CD4-positive, alpha-beta memory T cell (primary cell): ENCODE measurements at places on chromosomes 1 and 21. TPM values are rescaled to one million over a fixed set of nuclear protein-coding genes. Genes with fewer than 3 reads are reported as not detected.

Gene HSPB7
- total RNA-seq, result not detected

Gene HCRTR1
- total RNA-seq, result not detected

Gene CYP2J2
- 0.28 TPM for total RNA-seq

Gene CNTN2
- not detected for total RNA-seq

Gene MIXL1
- total RNA-seq, result not detected

Gene ISG15
- 33.2 TPM for total RNA-seq

Gene IL24
- total RNA-seq, result not detected

Gene OR6K3
- total RNA-seq, result not detected

Gene SGIP1
- total RNA-seq, result not detected

Gene ROR1
- not detected for total RNA-seq

Gene SPRR2F
- total RNA-seq, result not detected

Gene IL22RA1
- not detected for total RNA-seq

Gene ACTA1
- total RNA-seq, result not detected

GRCh38 chr1:110065841-110066240 lies 4.6 kb downstream of the ALX3 start:
- H3K4me3 ChIP-seq, result no peak overlapping the region
- no peak for DNase-seq
- H3K27ac ChIP-seq, result no peak overlapping the region
- H3K27me3 ChIP-seq, result peaks cover 17% of the 10 kb centered on the region
- H3K36me3 ChIP-seq, result no peaks in the 10 kb centered on the region
- H3K4me1 ChIP-seq, result peaks cover 28% of the 10 kb centered on the region

DNA sequence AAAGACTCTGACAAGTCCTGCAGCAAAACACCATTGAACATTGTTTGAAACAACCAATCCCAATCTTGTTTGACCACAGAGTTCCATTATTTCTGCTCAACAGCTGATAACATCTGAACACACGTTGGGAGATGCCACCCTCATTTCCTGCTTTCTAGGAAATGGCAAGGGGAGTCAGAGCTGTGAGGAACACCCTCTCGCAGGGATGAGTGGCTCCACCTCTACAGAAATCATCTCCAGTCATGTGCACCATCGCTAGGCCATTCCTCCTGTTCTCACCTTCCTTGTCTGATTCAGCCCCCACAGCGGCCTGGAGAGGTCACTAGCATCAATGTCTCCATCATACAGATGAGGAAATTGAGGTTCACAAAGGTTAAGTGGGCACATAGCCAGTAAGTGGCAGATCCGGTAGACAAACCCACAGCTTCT lies 22.4 kb upstream of the RUNX3 start:
- DNase-seq, result peak; percentile 42
- peaks cover 50% of the 10 kb centered on the region for H3K4me1 ChIP-seq
- H3K4me3 ChIP-seq, result no peak overlapping the region
- no peak overlapping the region for H3K27ac ChIP-seq
- H3K36me3 ChIP-seq, result no peaks in the 10 kb centered on the region
- H3K27me3 ChIP-seq, result no peaks in the 10 kb centered on the region

DNA sequence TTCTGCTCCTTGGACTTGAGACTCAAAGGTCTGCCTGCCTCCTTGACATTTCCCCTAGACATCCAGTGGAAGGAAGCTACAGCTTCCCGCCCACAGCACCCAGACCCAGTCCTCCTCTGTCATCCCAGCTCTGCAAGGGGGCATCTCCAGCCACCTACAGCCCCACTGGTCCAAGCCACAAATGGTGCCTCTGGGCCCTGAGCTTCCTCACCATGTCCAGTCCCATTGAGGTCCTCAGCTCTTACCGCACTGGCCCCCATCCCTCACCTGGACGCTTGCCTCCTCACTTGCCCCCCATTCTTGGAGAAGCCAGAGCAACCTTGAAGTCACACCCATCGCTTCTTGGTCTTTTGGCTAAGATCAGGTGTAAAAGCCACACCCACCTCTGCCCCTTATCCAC lies 13.2 kb downstream of the PODN start:
- H3K27me3 ChIP-seq, result no peaks in the 10 kb centered on the region
- no peak overlapping the region for H3K4me3 ChIP-seq
- H3K4me1 ChIP-seq, result no peaks in the 10 kb centered on the region
- H3K27ac ChIP-seq, result no peak overlapping the region
- no peaks in the 10 kb centered on the region for H3K36me3 ChIP-seq
- DNase-seq, result no peak

DNA sequence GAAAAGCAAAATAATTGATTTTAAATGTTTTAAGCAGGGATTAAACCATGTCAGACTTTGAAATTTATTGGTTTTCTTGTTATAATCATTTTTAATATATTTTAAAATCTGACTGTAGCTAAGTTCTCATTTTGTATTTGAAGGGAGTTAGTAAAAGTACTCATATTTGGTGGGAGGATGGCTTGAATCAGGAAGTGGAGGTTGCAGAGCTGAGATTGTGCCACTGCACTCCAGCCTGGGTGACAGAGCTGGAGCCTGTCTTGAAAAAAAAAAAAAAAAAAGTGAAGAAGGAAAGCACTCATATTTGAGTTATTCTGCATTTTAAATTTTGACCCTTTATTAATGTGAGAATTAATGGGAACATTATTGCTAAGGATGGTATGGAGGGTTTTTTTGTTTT lies 106.0 kb downstream of the RABGAP1L start:
- H3K36me3 ChIP-seq, result no peaks in the 10 kb centered on the region
- H3K4me1 ChIP-seq, result no peaks in the 10 kb centered on the region
- no peaks in the 10 kb centered on the region for H3K27me3 ChIP-seq
- no peak for DNase-seq
- no peak overlapping the region for H3K4me3 ChIP-seq

DNA sequence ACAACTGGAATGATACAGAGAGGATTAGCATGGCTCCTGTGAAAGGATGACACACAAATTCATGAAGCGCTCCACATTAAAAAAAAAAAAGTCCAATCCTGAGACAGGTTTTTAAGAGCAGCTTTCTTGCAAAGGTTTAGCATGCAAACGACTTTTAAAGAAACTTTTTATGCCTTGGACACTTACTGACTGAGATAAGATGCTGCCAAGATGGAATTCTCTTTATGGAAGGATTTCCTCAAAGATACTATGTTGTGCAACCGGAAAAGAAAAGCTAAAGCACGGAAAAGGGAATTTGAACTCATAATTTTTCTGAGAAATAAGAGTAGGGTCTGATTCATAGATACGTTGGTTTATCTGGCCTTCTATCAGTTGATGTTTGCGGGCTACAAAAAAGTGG lies 27.3 kb downstream of the PIGP start:
- no peaks in the 10 kb centered on the region for H3K27me3 ChIP-seq
- H3K27ac ChIP-seq, result no peak overlapping the region
- H3K4me3 ChIP-seq, result no peak overlapping the region
- DNase-seq, result no peak
- peaks cover 6% of the 10 kb centered on the region for H3K4me1 ChIP-seq

- H3K27ac ChIP-seq, result no peak overlapping the region
- no peaks in the 10 kb centered on the region for H3K4me1 ChIP-seq
- no peaks in the 10 kb centered on the region for H3K36me3 ChIP-seq
- no peak overlapping the region for H3K4me3 ChIP-seq
- no peak for DNase-seq
These were observed 65.5 kb downstream of the PRDM16 start for GRCh38 chr1:3134381-3135072.

GRCh38 chr1:58038574-58038973 lies 508.0 kb downstream of the OMA1 start:
- H3K4me1 ChIP-seq, result no peaks in the 10 kb centered on the region
- no peaks in the 10 kb centered on the region for H3K36me3 ChIP-seq
- no peaks in the 10 kb centered on the region for H3K27me3 ChIP-seq
- H3K4me3 ChIP-seq, result no peak overlapping the region
- no peak overlapping the region for H3K27ac ChIP-seq

GRCh38 chr1:226665505-226666163 lies 73.4 kb downstream of the ITPKB start:
- peaks cover 11% of the 10 kb centered on the region for H3K36me3 ChIP-seq
- no peak for DNase-seq
- peak overlapping the region; percentile 7 for H3K27ac ChIP-seq

DNA sequence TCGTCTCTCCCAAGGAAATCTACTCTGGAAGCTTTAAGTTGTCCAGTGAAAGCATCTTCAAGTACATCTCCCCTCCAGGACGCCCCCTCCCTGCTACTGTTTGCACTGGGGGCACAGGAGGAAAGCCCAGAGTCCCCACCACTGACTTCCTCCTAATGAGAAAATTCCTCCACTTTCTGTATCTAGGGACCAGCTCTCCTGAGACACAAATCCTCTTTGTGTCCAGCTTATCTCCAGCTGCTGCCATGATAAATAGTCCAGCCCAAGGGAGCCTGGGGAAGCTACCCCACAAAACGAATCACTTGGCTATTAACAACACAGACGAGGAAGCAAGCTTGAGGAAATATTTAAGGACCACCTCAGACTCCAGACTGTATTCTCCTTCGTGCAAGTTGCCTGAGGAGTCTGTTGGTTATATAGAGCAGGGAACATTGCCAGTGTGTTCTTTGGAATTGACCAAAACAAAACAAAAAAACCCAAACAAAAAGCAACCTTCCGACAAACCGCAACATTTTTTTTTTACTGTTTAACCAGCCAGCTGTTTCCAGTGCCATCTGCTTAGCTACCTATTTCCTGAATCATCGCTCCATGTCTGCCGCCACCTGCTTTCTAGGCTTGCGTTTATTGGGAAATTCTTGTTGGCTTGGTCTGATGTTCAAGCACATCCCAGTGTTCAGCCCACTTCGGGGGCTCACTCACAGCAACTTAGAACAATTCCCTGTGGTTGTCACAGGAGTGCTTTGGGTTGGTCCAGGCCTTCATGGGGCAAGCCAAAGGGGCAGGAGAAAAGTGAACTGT lies 7.7 kb downstream of the C1orf226 start:
- H3K4me1 ChIP-seq, result no peaks in the 10 kb centered on the region
- no peak overlapping the region for H3K27ac ChIP-seq
- H3K27me3 ChIP-seq, result no peaks in the 10 kb centered on the region
- H3K4me3 ChIP-seq, result no peak overlapping the region
- DNase-seq, result no peak

- H3K4me1 ChIP-seq, result no peaks in the 10 kb centered on the region
- H3K27ac ChIP-seq, result no peak overlapping the region
- H3K36me3 ChIP-seq, result no peaks in the 10 kb centered on the region
- no peak overlapping the region for H3K4me3 ChIP-seq
These were observed 48.5 kb downstream of the NR5A2 start for GRCh38 chr1:200075938-200076546.

GRCh38 chr21:25350056-25350455 lies 257.2 kb downstream of the MRPL39 start:
- H3K27ac ChIP-seq, result no peak overlapping the region
- H3K27me3 ChIP-seq, result no peaks in the 10 kb centered on the region
- no peaks in the 10 kb centered on the region for H3K4me1 ChIP-seq

GRCh38 chr21:17343055-17343454 lies 169.8 kb upstream of the CXADR start:
- H3K27ac ChIP-seq, result no peak overlapping the region
- H3K4me1 ChIP-seq, result no peaks in the 10 kb centered on the region
- DNase-seq, result no peak
- H3K27me3 ChIP-seq, result no peaks in the 10 kb centered on the region
- H3K36me3 ChIP-seq, result no peaks in the 10 kb centered on the region

GRCh38 chr21:26715878-26716506 lies 129.2 kb downstream of the ADAMTS1 start:
- no peaks in the 10 kb centered on the region for H3K36me3 ChIP-seq
- no peaks in the 10 kb centered on the region for H3K4me1 ChIP-seq
- no peaks in the 10 kb centered on the region for H3K27me3 ChIP-seq
- DNase-seq, result no peak

DNA sequence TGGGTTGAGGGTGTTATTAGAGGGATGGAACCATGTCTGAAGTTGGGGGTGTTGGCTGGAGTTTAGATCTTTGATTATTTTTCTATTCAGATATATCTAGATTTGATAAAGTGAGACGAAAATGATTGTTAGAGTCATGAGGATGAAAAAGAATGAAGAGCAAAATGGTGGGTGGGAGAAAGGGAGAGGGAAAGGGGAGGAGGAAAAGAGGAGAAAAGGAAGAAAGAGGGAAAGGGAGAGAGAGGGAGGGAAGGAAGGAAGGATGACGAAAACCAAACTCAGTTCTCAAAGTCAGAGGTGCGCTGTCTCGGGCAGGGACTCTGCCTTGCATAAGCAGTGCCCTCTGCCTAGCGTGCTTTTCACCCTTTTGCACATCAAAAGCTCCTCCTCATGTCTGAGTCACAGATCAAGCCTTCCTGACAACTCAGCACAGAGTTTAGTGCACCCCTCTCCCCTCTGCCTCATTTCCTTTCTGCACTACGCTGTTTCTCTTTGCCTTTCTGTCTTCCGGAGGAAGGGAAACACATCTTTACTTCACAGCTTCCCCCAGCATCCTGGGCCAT lies 225.8 kb upstream of the PROX1 start:
- no peaks in the 10 kb centered on the region for H3K27me3 ChIP-seq
- H3K4me1 ChIP-seq, result peaks cover 11% of the 10 kb centered on the region
- peak; percentile 45 for DNase-seq
- H3K36me3 ChIP-seq, result no peaks in the 10 kb centered on the region

DNA sequence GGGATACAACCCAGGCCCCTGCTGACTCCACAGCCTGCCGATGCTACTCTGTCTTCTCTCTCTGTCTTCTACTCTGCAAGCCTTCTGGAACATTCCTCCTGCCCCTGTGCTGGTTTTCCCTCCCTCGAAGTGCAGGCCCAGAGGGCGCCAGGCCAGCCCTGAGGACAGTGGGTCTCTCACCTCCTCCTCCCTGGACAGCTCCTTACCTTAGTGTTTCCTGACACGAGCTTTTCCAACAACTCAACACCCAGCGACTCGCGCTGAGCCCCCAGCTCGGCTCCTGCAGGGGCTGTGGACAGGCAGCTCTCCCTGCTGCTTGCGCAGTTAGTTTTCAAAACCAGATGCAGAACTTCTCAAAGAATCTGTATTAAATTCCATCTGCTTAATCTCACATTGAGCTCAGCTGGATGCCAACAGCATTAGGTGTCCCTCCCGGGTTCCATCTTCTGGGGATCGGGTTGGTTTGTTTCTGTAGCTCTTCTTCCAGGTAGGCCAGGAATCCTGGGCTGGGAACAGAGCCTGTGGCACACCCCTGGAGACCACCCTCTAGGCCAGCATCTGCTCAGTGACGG lies 54.2 kb downstream of the PTPRU start:
- no peaks in the 10 kb centered on the region for H3K4me1 ChIP-seq
- H3K36me3 ChIP-seq, result no peaks in the 10 kb centered on the region
- H3K4me3 ChIP-seq, result no peak overlapping the region
- no peak for DNase-seq
- no peak overlapping the region for H3K27ac ChIP-seq

GRCh38 chr1:201096977-201097856 lies 15.0 kb downstream of the CACNA1S start:
- H3K27me3 ChIP-seq, result no peaks in the 10 kb centered on the region
- no peaks in the 10 kb centered on the region for H3K36me3 ChIP-seq
- no peak overlapping the region for H3K4me3 ChIP-seq
- no peak for DNase-seq
- H3K27ac ChIP-seq, result no peak overlapping the region

DNA sequence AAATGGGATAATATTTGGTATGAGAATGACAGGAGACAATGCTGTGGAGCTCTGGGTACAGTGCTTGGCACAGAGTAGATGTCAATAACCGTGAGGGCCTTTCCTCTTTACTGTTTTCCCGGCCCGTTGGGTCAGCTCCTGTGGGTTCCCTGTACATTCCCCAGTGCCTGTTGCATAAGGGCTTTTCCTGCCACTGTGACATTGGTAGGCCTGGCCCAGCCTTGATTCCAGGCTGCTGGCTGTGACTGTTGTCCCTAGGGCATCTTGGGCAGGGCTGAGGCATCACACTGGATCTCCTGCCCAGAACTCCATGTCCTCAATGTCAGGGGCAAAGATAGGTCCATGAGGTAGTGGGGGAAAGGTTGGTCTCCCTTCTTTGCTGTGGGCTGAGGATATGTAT lies 25.8 kb upstream of the MYCL start:
- no peak for DNase-seq
- H3K27ac ChIP-seq, result no peak overlapping the region
- H3K27me3 ChIP-seq, result no peaks in the 10 kb centered on the region
- H3K36me3 ChIP-seq, result no peaks in the 10 kb centered on the region
- H3K4me1 ChIP-seq, result no peaks in the 10 kb centered on the region
- no peak overlapping the region for H3K4me3 ChIP-seq
